ENCODE measurements at places on chromosomes 7 and 10.

GRCh38 chr7:148665221-148665620 is 33.5 kb upstream of the CUL1 start:
- no peak for DNase-seq

DNA sequence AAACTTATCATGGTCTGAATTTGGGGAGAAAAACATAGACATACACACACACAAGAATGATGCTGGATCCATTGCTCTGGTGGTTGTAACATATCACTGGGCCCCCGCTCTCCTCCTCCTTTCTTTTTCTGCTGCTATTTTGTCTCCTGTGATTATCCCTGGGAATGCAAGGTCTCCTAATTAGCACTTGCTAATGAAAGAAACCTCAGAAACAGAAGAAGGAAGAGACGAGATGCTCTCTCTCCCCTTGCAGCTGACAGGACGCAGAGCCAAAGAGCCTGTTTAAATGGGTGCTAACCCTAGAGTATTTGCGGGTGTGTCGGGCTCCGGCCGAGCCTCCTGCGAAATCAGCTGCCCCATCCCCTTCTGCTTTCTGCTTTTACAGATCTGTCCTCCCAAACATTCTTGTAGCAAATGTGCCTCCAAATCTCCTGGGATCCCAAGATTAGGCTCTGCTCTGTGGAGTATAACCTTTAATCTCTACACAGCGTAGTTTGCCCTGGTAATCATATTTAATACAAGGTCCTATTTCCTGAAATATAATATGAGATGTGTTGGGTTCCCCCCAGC is 81.5 kb downstream of the FRMPD2 start:
- no peak for DNase-seq

- no peak for DNase-seq
These were observed 211.5 kb downstream of the KLF6 start for GRCh38 chr10:3573498-3573897.

DNA sequence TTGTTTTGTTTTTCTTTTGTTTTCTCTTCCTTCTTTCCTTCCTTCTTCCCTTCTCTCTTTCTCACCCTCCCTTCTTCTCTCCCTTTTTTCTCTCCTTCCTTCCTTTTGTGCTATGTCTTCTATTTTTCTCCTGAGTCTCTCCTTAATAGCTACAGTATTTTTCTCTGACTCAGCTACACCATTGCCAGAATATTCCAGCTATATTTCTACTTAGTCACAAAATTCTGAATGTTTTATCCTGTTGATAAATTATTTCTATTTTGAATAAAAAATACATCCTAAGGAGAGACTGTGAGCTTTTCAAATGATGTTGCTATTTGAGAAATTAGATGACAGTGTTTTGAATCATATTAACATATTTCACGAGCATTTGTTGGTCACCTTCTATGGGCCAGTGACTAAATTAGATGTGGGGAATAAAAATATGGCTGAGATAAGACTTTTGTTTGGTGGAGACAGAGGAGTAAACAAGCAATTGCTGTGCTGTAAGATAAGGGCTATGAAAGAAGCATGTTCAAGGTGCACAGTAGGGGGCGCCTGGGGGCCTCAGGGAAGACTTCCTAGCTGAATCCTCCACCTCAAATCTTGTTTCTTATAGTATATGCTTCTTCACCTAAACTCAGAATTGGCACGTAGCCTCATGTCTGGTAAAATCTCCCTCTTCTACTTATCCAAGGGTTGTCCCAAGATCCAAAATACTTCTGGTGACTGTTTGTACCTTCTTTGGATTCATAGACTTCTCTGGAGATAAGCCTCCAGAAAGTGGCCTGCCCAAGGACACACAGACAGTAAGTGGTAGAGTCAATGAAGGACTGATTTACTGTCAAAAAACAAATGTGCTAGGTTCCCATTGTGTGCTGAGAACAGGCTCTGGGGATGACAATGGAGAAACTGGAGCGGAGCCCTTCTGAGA is 115.5 kb upstream of the CREB5 start:
- peak; percentile 59 for DNase-seq

DNA sequence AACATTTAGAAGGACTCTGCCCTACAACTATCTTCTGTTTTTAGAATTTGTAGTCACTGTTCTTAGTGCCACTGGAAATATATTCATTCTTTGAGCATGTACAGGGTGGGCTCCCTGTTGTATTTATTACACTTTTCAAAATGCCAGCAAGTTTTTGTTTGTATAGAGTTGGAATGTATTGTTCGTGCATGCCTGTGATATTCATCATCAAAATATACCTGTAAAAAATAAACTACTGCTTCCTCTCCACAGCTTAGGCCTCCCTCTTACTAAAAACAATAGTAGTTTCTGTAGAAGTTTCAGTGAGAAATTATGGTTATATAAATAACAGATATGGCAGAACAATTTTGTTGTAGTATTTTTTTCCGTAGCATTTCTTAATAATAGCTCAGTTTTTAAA is 61.6 kb downstream of the NHLRC2 start:
- DNase-seq, result no peak

- DNase-seq, result no peak
These were observed 8.6 kb downstream of the CPA4 start for GRCh38 chr7:130301501-130302020.

DNA sequence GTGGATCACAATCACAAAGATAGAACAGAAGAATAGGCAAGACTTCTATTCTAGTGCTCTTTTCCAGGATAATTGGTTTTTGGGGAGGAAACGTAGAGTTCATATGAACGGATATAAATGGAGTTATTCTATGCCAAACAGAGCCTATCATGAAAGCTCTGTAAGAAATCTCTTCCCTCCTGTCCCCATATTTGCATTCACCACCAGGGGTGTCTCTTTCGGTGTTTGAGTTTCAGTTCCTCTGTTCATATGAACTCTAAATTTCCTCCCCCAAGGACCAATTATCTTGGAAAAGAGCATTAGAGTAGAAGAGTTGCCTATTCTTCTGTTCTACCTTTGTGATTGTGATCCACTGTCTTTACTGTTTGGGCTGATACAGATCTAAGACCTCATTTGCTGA is 48.3 kb upstream of the CDC14C start:
- DNase-seq, result no peak

GRCh38 chr7:155224116-155224811 is 73.4 kb upstream of the INSIG1 start:
- no peak for DNase-seq
